ENCODE measurements at places on chromosomes 16 and 17. TPM values are rescaled to one million over a fixed set of nuclear protein-coding genes. Genes with fewer than 3 reads are reported as not detected.

HSF4 gene
- total RNA-seq, result 29.7 TPM

BRIP1 gene
- total RNA-seq, result 0.45 TPM

MMP15 gene
- 23.2 TPM for total RNA-seq

CA10 gene
- not detected for total RNA-seq

ARHGDIG gene
- 8.6 TPM for total RNA-seq

ANKFN1 gene
- 1.3 TPM for total RNA-seq

SPATA32 gene
- total RNA-seq, result not detected

MPV17L gene
- total RNA-seq, result 14.4 TPM

JUP gene
- total RNA-seq, result 16.2 TPM

HCRT gene
- total RNA-seq, result not detected

SDR42E1 gene
- total RNA-seq, result 0.77 TPM

ADORA2B gene
- 0.55 TPM for total RNA-seq

ELAC2 gene
- total RNA-seq, result 54.8 TPM

SEZ6 gene
- not detected for total RNA-seq

FZD2 gene
- total RNA-seq, result 3.9 TPM

NPIPB13 gene
- 25.7 TPM for total RNA-seq
